Thyroid gland (tissue), 4 donors: ENCODE measurements at places on chromosomes 12 and 14. TPM values are rescaled to one million over a fixed set of nuclear protein-coding genes. Genes with fewer than 3 reads are reported as not detected.

DNA sequence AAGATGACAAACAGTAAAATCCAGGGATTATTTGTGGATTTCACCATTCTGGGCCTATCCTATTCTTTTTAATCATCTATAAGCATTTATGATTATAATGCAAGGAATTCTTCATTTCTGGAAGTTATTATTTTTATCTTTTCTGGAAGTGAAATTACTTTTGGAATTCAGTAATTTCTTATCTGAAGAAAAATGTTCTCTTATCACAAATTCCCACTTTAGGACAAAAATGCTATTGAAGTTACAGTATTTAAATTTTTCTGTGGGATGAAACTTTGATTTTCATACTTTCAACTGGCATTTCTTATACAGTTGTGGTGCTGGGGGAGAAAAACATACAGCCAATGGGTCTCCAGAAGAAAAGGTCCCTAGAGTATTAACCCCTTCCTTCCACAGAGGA lies 96.0 kb downstream of the CAND1 start:
- DNase-seq, result no peak

DNA sequence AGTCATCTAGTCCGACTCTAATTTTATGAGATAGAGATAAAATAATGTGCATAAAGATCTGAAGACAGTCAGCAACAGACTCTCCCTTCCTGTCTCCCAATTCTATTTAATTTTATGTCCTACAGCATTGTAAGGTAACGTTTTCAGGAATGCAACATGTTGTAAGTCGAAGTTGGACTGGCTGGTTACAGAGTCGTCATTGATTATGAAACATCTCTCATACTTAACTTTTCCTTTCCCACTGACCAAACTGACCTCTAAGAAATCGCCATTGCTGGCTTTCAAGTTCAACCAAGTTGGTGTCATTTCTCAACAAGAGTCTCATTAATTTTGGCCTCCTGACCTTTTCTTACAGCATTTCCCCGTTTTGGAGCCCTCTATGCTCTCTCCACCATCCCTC lies 4.9 kb upstream of the RIC8B start:
- no peak for DNase-seq

GRCh38 chr14:58964598-58964928 lies 223.9 kb upstream of the DAAM1 start:
- no peak for DNase-seq

GRCh38 chr14:26597589-26598080 lies at the start of gene NOVA1:
TSS of gene NOVA1 (minus strand) at chr14:26598033. CDS start at chr14:26597436, 597 bp downstream.
- no peak for DNase-seq

GRCh38 chr14:52277552-52277951 lies 10.1 kb downstream of the PTGDR start:
- no peak for DNase-seq

Gene FOXA1
- total RNA-seq, result not detected

Gene C12orf54
- total RNA-seq, result not detected

Gene TSHR
- total RNA-seq, result 623 TPM

Gene DEGS2
- total RNA-seq, result 7.6 TPM

Gene PTPRB
- 24.4 TPM for total RNA-seq

Gene MRPL51
- 59.8 TPM for total RNA-seq

DNA sequence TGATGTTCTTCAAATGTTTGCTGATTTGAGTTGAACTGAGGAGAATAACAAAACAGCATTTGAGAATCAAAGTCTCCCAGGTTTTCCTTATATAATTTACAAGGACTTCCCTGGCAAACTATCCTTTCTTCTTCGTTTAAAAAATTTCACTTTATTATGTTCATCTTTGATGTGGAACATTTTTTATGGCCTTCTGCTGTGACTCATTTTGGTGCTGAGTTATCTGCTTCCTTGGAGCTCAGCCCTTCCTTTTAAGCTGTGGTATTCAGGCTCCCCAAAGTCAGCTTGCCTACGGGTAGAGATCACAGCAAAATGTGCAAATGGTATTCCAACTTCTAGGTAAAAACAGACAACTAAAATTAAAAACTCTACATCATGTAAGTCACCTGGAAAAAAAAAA lies 1.4 kb upstream of the ANO4 start:
- DNase-seq, result no peak

GRCh38 chr12:1499351-1499750 lies 95.0 kb downstream of the FBXL14 start:
- no peak for DNase-seq

Gene PPM1H
- total RNA-seq, result 6.9 TPM

DNA sequence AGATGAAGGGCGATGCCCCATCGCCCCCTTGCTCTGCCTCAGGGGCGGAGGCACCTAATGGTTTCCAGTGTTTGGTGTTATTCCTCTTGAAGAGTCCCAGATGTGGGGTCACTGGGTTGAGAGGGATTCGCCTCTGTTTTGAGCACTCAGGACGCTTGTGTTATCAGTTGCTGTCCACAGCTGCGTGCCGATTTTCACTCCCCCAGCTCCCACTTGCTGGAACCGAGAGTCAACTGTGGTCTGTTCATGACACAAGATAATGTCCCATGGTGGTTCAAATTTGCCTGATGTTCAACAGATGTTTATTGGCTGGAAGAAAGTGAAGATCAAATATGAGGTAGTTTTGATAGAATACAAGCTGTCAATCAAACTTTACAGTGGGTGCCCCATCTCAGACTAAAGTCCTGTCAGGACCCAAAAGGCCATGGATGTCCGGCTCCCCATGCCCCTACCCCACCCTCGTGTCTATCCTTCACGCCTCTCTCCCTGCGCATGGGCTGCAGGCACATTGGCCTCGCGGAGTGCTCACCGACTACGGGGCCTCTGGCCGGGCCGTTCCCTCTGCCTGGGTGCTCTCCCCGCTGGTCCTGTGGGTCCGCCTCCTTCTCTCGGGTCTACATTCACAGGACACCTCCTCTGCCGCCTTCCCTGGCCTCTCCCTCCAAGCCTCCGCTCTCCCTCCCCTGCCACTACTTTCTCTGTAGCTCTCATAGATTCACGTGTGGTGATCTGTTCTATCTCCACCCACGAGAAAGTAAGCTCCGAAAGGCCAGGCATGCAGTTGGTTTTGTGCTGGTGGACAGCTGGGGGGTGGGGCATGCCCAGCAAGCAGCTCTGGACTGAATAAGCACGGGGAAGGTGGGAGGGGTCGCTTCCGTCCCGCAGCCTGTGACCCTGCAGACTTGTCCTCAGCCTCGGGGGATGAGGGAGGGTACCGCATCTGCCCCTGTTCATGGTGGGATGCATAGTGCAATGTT lies 6.8 kb upstream of the TRAF3 start:
- DNase-seq, result no peak

DNA sequence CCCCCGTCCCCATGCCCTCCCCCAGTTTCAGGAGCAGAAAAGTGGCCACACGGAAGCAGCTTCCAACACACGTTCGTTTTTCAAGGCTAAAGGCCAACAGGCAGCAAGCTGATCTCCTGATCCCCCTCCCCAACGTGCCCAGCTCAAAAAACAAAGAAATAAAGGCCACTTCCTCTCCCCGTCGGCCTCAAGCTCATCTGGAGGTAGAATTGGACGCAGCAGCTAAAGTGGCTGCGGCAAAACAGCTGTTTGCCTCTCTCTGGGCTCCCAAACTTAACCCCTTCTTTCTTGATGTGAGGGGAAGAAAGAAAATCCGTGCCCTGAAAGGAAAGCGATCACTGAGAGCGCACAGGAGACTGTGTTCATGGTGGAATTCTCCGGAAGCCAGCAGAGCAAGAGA lies 66.3 kb downstream of the SCARB1 start:
- DNase-seq, result no peak

DNA sequence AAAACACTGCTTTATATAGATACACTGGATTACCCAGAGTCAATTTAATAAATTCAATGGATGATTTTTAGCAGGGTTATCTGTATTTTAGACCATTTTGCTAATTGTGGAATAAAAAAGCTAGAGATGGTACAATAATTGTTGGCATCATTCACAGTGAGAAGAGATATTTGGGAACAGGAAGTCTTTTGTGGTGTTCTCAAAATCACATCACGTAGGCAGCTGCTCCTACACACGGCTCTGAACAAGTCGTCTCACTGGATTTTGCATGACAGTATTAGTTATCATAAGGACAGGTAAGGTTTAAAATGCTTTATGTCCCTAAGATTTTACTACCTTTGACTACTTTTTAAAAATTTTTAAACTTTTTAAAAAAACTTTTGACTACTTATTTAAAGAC lies 52.0 kb downstream of the PAPLN start:
- DNase-seq, result no peak

DNA sequence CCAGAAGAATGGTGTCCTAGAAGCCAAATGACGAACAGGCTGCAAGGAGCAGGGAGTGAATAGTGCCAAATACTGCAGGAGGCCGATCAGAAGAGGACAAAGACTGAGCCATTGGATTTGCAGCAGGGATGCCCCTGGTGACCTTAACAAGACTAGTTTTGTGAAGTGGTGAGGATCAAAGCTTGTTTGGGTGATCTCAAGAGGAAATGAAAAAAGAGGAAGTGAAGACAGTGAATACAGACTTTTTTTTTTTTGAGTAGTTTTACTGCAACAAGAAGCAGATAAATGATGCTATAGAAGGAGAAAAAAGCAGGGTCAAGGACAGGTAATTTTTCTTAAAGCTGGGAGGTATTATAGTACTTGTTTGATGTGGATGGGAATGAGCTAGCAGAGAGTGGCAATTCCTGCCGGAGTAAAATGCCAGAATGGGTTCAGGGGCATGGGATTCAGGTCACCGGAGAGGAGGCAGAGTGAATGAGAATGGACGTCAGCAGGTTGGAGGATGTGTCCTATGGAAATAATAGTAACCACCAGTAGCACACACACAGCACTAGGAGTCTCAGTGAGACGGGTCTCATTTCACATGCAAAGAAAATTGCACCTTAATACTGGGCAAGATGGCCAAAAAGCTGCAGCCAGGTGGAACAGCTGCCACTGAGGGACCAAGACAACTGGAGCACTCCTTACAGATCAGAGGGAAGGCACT lies 345.8 kb upstream of the CCDC196 start:
- DNase-seq, result no peak

Gene LTB4R2
- total RNA-seq, result 6.8 TPM

Gene P2RX2
- not detected for total RNA-seq

GRCh38 chr12:95944108-95944704 lies 1.1 kb downstream of the AMDHD1 start:
- DNase-seq, result no peak

Gene SSPN
- 20.1 TPM for total RNA-seq

DNA sequence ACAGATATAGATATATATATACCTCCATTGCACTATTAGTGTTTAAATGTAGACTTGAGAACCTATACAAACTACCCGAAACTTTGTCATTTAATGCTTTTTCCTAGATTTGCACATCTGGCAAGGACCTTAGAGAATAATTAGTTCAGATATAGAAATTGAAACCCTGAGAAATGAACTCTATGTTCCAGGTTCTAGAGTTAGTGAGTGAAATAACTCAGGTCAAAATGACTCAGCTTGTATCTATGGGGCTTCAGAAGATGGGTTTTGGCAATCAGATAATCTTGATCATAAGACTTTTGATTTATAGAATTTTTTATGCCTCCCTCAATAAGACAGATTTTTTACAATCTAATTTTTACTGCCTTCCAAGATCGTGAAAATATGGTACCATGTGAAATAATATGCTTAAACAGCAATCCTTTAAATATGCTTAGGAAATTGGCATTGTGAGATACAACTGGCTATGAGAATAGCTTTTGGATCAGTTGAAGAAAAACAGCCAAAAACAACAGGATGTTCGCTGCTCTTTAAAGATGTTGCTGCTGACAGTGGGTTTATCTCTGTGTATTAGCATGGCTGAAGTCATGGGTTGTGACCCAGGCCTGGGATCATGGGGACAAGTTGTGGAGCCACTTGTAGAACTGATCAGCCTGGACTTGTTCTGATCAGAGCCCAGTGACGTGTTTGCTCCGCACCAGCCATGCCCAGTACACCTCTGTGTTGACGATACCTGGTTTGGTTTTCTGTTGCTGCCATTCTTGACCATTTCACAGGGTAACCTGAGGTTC lies 63.6 kb downstream of the TTLL5 start:
- no peak for DNase-seq

DNA sequence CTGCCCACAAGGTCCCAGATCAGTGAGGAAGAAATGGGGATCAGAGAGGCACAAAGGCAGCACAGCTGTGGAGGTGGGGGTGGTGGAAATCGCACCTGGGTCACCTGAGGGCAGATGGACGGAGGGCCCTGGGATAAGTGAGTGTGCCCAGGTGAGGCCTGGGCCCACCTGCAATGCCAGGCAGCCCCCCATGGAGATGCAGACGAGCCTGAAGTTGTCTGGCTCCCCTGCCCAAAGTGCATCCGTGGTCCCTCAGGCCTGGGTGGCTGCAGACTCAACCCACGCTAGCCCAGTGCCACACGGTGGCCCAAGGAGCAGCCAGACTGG lies 84.9 kb downstream of the NCOR2 start:
- DNase-seq, result no peak

DNA sequence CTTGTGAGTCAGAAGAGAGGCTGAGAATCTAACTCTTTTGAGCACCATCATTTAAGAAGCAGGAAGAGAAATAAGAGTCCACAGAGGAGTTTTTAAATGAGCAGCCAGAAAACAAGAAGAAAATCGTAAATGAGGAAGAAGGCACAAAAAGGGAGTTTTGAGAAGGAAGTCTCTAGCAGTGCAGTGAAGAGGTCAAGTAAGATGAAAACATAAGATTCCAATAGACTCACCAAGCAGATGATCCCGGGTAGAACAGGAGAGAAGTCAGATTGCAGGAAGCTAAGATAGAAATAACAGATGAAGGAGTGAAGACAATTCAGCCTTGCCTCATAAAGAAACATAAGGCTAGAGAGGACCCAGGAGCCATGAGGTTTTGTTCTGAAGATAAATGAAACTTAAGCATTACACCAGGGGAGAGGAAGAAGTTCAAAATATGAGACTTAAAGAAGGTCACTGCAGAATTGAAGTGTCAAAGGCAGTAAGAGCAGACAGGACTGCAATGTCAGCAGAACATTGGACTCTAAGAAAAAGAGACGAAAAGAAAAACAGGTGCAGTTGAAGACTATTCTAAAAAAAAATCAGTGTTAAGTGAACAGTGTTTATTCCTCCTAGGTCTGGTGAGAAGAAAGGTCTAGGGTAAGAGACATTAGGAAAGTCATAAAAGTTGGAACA lies 229.0 kb downstream of the SEC23A start:
- no peak for DNase-seq

Gene JPH4
- total RNA-seq, result not detected

DNA sequence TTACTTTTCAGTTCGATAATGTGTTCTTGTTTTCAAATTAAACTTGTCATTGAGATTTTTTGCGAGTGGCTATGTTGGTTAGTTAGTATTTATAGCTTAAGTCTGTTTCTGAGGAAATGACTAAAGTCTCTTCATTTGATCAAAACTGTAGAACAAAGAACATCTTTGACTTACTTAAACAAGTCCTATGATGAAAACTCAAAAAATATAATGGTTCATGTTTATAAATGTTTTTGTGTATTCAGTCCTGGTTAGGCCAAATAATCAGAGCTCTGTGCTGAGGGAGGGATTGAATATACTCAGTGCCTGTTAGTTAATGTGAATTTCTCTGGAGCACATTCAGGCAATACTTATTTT lies 51.7 kb downstream of the PPFIBP1 start:
- DNase-seq, result no peak

Gene SERPINA10
- not detected for total RNA-seq

GRCh38 chr12:21599143-21599999 lies 5.3 kb downstream of the GYS2 start:
- no peak for DNase-seq

- DNase-seq, result no peak
Observed at GRCh38 chr14:33834466-33835260, 116.2 kb downstream of the EGLN3 start.

Gene FGD4
- total RNA-seq, result 37.5 TPM

Gene VWF
- 142 TPM for total RNA-seq

Gene RNASE3
- not detected for total RNA-seq

Gene CCDC196
- total RNA-seq, result not detected

Gene KRT74
- not detected for total RNA-seq
